ENCODE measurements at places on chromosomes 6 and 20. TPM values are rescaled to one million over a fixed set of nuclear protein-coding genes. Genes with fewer than 3 reads are reported as not detected.

The TJAP1 gene
- total RNA-seq: 44.6 TPM

DNA sequence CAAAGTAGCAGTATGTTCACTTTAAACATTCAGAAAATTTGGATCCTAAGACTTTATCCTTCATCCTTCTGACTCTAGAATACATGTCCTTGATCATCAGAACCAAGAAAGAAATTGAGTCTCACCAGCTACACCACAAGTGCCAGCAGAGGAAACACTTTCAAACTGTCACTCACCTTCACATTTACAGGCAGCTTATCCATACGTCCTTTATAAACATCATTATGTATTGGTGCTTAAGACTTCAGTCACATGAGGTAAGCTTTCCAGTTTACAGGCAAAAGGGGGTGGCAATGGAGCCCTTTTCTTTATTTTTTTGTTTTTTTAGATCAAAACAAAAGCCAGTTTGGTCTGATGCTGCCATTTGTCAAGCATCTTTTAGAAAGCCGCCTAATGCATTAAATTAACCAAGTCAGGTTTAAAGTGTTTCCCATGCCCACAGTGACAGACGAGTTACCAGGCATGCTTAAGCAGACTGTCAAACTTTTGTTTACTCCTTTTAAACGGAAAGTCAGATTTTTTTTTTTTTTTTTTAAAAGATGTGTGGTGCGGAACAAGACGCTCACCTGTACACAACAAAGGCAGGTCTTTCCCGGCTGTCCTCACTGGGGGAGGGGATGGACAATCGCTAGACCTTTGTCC, 952 bp upstream of the BRPF3 start:
- DNase-seq: no peak

GRCh38 chr6:133707456-133707855, 181.5 kb upstream of the TCF21 start:
- no peak for DNase-seq

DNA sequence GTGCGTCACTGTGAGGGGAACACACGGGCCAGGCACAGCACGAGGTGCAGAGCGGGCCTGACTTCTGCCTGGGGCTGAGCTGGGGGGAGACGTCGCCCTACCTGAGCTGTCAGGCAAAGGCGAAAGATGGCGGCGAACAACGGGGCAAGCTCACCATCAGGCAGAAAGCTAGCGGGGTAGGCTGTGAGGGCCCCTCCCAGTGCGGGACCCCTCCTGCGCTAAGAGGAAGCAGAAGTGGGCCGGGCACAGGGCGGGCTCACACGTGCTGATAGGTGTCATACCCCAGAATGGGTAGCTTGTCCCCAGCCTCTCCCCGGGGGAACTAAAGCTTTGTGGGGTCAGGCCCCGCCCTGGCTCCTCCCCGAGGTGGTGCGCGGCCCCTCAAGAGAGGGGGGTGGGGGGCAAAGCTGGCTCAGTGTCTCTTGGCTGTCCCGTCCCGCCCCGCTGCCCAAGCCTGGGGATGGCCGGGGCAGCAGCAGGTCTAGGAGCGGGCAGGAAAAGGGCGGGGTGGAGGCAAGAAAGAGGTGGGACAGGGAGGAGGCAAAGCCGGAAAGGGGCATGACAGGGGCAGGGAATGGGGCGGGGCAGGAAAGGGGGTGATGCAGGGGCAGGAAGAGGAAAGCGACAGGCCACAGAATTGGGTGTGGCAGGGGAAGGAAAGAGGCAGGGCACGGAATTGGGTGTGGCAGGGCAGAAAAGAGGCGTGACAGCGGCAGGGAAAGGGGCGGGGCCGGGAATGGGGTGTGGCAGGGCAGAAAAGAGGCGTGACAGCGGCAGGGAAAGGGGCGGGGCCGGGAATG, 14.7 kb downstream of the UCKL1 start:
- peak; percentile 87 for DNase-seq

GRCh38 chr6:33886673-33887144, 82.9 kb upstream of the MLN start:
- no peak for DNase-seq

GRCh38 chr20:48295966-48296421, 510.7 kb upstream of the SULF2 start:
- DNase-seq: no peak

DNA sequence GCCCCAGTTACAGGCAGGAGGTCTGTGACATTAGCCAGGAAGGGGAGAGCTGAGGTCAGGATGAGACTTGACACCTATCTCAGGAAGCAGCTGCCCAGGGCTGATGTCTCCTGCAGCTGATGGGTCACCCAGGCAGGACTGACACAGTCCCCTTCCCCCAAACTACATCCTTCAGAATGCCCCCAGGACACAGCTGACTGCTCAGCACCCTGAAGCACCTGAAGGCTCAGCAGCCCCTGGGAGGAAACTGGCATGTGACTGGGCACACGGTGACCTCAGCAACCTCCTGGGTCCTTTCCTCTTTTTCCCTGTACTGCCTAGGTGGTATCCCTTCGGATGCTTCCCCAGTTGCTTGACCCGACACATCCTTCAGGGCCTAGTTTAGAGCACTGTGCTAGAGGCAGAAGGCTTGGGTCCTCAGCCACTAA, 1.9 kb downstream of the SDC4 start:
- peak; percentile 68 for DNase-seq

- DNase-seq: no peak
Observed at GRCh38 chr6:138328210-138328609, 49.5 kb upstream of the SMIM28 start.

DNA sequence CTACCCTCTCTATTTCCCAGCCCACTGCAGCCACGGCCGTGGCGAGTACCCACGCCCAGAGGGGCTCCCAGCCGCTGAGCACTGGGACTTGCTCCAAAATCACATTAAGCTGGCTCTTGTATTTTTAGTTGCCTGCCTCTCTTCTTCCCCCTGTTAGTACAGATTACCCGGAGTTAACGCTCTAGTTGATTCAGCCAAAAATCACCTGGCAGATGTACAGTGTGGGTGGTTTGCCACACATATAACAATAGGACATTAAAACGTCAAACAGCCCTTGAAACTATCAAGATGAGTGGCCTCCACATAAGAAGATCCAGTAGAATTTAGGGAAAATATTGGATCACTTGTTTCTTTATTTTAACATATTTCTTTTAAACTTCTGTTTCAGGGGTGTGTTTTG, 268.8 kb upstream of the PRDM1 start:
- no peak for DNase-seq

- no peak for DNase-seq
Observed at GRCh38 chr20:24622856-24623255, 153.4 kb downstream of the SYNDIG1 start.
